NCI-H1930 (cell line): ENCODE measurements at places on chromosomes 7 and 10.

- DNase-seq = no peak
Observed at GRCh38 chr7:98805956-98806838, 63.6 kb downstream of the TMEM130 start.

GRCh38 chr7:72268796-72269195 is 143.3 kb downstream of the CALN1 start:
- no peak for DNase-seq

- DNase-seq = no peak
Observed at GRCh38 chr10:130121486-130122079, 11.0 kb upstream of the C10orf143 start.

- DNase-seq = no peak
Observed at GRCh38 chr10:49226594-49226993, 38.4 kb upstream of the TMEM273 start.
